ENCODE measurements at places on chromosomes 16 and 17.

DNA sequence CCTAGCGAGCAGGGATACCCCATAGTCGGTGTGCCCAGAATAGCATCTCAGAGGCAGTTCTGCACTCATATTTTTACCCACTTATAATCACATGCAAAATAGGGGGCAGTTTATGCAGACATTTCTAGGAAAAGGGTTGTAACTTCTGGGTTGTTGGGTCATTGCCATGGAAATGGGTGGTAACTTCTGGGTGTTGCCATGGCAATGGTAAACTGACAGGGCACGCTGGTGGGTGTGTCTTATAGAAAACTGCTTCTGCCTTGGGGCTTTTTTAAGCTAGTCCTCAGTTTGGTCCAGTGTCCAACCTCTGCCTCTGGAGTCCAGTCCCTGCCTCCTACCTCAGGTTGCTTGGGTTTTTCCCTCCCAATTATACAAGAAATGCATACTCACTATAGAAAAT, 7.4 kb upstream of the SPAG9 start:
- no peak for DNase-seq

GRCh38 chr16:3513892-3514583, 13.2 kb downstream of the CLUAP1 start:
- DNase-seq = no peak

DNA sequence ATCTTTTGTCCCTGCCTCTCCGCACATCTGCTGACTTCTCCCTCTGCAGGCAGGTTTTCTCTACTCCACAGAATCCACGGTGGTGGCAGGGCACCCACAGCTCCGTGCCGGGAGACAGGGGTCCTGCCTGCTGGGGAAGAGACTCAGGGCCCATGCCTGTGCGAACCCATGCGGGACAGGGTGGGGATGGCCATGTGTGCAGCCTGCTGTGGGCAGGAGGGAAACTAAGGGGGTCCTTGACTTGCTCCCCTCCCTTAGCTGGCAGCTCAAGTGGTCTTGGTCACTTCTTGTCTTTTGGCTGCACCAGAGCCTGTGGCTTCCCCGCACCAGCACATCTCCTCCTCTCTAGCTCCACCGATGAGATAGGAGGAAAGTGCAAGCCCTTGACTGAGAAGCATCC, 69.8 kb downstream of the SLC5A11 start:
- no peak for DNase-seq

GRCh38 chr17:4498461-4499397, at the start of gene SPNS2:
Gene SPNS2 (plus strand): TSS chr17:4498881. CDS start chr17:4499048, 167 bp downstream.
- no peak for DNase-seq

- DNase-seq = no peak
Measured at GRCh38 chr17:82186221-82186620, 26.4 kb downstream of the CCDC57 start.

DNA sequence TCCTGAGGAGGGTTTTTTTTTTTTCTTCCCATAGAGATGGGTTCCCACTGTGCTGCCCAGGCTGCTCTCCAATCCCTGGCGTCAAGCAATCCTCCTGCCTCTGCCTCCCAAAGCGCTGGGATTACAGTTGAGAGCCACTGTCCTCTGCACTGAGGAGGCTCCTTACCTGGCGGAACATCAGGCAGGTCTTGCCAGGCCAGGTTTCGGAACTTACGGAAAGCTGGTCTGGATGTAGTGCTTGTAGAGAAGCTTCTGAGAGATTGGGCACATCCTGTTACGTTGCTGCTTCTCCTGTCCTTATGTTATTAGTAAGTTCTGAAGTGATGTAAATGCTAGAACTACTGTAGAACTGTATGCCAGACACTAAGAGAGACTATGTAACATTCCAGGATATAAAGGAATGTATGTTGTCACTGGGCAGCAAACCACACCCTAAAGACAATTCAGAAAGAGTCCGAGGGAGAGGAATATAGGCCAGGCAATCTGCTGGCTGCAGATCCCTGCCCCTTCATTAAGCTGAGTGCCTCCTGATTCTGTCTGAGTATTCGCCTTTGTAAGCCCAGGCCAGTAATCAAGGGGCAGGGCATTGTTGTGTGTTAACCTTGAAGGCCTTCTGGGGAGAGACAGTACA, 21.1 kb downstream of the ETV4 start:
- DNase-seq = no peak

- no peak for DNase-seq
Measured at GRCh38 chr17:37261286-37261685, 114.5 kb upstream of the C17orf78 start.

All from esophagus squamous epithelium (tissue), 5 donors.